Activated CD4-positive, CD25-positive, alpha-beta regulatory T cell treated with anti-CD3 and anti-CD28 coated beads, Interleukin-2, amount 50 U/mL, for 24 hours (primary cell): ENCODE measurements at places on chromosomes 3 and 15.

- no peak for ATAC-seq
Observed at GRCh38 chr3:55296030-55296429, 191.1 kb downstream of the WNT5A start.

GRCh38 chr15:33168444-33168843 is 26.1 kb downstream of the FMN1 start:
- no peak for ATAC-seq

DNA sequence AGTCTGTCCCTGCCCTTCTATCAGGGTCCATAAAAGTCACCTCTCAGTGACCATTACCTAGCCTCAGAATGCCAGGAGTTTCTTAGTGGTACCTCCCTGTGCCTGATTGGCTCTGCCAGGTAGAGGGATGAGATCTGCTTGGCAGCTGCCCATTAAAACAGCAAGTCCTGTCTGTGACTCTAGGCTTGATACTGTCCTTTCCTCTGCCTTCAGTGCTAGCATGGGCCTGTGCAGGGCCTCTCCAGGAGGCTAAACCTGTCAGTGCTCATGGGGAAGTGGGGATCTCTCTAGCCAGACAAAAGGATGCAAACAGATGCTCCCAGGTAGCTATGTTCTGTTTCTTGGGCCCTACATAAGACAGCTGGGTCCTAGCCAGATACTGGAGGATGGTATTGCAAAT is 10.0 kb upstream of the MANF start:
- no peak for ATAC-seq

DNA sequence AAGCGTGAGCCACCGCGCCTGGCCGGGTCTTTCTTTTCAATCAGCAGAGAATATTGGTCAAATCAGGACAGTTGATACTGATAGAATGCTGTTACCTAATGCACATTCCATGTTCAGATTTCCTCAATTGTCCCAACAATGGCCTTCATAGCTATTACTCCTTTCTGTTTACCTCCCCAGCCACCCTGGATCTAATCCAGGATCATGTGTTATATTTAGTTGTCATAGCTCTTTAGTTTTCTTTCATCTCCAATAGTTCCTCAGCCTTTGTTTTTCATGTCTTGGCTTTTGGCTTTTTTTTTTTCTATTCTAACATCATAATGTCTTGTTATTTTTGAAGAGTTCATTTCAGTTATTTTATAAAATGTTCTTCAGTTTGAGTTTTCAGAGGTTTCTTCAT is 14.6 kb downstream of the USP3 start:
- ATAC-seq = no peak

DNA sequence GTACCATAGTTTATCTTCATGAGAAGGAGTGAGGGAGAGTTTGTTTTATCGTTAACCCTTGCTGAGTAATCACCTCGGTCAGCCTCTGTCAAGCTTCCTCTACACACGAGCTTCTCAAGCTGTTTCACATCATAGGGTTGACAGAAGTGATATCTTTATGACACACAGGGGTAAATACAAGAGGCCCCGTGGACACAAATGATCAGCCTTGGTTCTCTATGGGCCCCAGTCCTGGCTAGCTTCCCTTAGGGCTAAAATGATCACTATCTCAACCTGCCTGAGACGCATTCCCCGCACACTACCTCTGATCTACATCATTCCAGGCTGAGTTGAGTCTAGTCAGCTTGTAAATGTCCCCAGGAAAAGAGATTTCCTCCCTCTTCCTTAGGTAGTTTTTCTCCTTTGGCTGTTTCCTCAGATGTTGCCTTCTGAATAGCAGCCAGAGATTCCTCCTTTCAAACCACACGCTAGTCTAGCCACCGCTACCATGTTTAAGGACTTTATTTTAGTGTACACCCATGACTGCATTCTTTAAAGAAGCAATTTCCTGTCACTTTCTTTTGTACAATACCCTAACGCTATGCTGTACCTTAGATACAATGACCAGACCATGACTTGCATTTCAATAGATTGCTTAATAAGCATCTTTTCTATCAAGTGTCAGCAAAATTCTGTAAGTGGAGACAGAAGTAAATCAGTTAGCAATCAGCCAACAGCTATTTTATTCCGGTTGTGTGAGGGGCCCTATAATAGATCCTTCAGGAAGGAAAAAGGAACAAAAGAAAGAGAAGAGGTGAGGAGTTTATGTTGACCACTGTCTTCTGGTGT is 35.1 kb upstream of the PPARG start:
- no peak for ATAC-seq

- ATAC-seq = no peak
Observed at GRCh38 chr3:137642831-137643230, 121.3 kb upstream of the SOX14 start.

- ATAC-seq = no peak
Observed at GRCh38 chr15:76270876-76271275, 40.4 kb downstream of the ETFA start.
